ENCODE measurements at places on chromosomes 16 and 17. TPM values are rescaled to one million over a fixed set of nuclear protein-coding genes. Genes with fewer than 3 reads are reported as not detected.

The IL17C gene
- total RNA-seq: not detected

The SLC12A3 gene
- not detected for total RNA-seq

The KCNG4 gene
- not detected for total RNA-seq

The CCDC40 gene
- total RNA-seq: 4.5 TPM

The BICDL2 gene
- total RNA-seq: not detected
